Sciatic nerve (tissue), 2 donors: ENCODE measurements at places on chromosomes 2 and 18.
A peak's percentile ranks its signal among the peaks of the same experiment; 100 is the strongest.

- DNase-seq, result no peak
Measured at GRCh38 chr2:50347358-50348044, 684.4 kb downstream of the NRXN1 start.

DNA sequence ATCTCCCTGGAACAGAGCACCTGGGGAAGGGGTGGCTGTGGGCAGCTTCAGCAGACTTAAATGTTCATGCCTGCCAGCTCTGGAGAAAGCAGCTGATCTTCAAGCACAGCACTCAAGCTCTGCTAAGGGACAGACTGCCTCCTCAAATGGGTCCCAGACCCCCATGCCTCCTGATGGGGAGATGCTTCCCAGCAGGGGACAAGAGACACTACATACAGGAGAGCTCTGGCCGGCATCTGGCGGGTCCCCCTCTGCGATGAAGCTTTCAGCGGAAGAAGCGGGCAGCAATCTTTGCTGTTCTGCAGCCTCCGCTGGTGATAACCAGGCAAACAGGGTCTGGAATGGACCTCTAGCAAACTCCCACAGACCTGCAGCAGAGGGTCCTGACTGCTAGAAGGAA, 294.8 kb downstream of the RND3 start:
- DNase-seq, result no peak

GRCh38 chr18:79603321-79604204, 76.0 kb upstream of the CTDP1 start:
- DNase-seq, result peak; percentile 50

DNA sequence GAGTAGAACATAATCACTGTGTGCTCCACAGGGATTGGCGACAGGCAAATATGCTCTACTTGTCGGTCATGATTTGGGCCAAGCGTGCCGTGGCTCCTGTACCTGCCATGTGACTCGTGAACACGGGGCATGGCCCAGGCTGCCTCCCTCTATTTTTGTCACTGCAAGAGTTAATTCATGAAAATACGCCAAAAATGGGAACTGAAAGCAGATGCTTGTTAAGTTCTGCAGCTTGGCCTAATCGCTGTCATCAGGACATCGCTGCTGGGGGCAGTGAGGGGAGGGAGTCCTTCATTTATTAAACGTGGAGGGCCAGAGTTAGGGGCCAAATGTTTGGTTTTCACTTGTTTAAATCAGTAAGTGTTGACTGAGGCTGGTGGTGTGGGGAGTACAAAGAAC, 177.8 kb downstream of the BCL2 start:
- DNase-seq, result no peak

GRCh38 chr18:25298853-25299274, 53.1 kb downstream of the ZNF521 start:
- DNase-seq, result peak; percentile 64

- DNase-seq, result no peak
Measured at GRCh38 chr18:9055185-9055584, 47.3 kb upstream of the NDUFV2 start.

DNA sequence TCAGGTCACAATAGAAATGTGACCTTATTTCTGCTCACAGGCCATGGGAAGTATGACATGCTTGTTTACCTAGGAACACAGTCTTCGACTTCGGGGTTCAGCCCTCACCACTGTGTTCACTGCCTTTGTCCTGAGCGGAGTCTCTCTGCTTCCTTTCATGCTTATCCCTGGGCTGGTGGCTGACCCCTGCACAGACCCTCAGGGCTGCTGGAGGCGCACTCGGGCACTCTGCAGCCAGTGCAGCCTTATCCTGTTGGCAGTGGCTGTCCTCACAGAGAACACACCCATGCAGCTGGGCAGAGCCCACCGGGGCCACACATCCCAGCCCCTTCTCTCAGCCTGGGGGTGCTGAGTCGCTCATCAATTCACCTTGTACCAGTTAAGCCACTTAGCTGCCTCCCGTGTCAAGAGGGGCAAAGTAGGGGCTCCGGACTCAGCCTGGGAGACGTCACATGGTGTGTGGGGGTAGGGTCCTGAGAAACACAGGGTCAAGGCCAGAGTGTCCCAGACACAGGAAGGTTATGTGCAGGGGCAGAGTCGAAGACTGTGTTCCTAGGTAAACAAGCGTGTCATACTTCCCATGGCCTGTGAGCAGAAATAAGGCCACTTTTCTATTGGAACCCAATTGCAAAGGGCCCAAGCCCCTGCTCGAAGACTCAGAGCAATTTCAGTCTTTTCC, 107.5 kb downstream of the FAM210A start:
- DNase-seq, result no peak

- DNase-seq, result no peak
Measured at GRCh38 chr2:240394549-240394948, 40.9 kb upstream of the GPC1 start.

- DNase-seq, result no peak
Measured at GRCh38 chr18:77263466-77263763, 13.8 kb downstream of the GALR1 start.

DNA sequence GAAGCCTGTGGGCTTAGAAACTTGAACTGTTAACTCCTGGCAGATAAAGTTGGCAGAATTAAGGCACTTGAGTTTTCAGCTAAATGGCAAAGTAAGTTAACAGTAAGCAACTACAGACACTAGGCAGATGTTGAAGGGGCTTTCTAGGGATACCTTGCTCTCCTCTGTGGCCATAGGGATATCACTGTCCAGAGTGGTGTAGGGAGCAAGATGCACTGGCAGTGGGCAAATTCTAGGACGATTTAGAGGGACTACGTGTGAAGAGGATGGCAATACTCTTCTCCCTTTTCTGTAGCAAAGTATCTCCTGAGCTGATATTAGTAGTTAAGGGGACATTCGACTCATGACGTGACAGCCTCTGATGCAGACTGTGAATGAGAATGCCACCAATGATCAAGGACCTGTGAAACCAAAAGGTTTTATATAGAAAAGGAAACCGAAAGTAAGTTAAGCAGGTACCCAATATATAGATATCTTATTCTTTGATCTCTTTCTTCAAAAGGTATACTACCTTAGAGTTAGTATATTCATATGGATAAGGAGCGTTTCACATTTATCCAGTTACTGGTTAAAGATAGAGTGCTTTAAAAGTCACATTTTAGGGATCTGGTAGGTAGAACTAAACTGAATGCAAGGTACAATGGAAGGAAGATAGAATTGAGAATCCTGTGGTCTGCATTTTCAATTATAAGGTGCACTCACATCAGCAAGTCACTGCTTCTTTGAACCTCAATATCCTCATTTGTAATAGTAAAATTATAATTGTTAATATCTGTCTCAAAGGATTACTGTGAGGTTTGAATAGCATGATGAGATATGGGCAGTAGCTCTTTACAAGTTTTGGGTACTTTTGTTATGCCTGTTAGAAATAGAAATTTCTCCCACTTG, 106.4 kb downstream of the KCNH7 start:
- DNase-seq, result no peak
